ENCODE measurements at places on chromosomes 6 and 20.

DNA sequence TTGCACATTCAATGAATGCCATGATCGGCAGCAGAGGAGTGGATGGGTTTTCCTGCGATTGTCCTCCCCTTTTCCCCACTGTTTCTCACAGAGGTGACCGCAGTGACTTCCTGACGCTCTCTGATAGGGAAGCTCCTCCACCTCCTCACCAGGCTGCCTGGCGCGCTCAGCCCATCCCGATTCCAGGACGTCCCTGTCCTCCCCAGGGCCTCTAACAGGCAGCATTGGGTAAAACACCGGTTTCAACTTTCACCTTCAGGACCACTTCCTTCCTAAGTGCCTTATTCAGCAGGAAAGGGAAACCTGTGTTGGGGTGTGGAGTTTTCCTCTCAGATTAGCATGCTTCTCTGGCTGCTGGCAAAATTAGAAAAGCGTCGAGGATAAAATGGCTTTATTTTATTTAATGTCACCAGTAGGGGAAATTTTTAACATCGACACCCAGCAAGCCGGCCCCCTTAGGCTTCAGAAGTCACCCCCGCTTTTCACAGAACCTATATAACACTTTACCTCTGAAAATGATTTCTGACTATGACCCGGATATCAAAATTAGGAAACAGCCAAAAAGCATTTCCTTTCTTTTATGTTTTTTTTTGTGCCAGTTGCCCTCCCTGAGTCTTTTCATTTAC, 570.4 kb upstream of the GJE1 start:
- DNase-seq = no peak

DNA sequence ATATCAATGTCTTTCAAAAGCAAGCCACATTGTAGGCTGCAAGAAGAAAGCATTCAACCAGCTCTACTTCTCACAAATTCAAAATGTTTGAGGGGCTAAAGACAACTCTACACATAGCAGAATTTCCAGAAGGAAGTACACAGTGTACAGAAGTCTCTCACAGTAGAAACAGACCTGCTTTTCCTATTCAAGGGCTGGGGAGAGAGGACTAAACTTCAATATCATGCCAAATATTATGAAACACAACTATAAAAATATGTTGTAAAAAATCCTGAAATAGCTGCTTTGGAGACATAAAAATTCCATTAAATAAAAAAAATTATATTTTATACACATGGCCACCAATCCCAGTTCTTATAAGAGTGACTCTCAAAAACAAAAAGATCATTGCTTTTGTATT, 70.8 kb upstream of the IPCEF1 start:
- no peak for DNase-seq

- DNase-seq = no peak
Measured at GRCh38 chr6:31734247-31734820, 2.0 kb downstream of the CLIC1 start.

- DNase-seq = no peak
Measured at GRCh38 chr6:45086360-45087084, 241.6 kb upstream of the RUNX2 start.

DNA sequence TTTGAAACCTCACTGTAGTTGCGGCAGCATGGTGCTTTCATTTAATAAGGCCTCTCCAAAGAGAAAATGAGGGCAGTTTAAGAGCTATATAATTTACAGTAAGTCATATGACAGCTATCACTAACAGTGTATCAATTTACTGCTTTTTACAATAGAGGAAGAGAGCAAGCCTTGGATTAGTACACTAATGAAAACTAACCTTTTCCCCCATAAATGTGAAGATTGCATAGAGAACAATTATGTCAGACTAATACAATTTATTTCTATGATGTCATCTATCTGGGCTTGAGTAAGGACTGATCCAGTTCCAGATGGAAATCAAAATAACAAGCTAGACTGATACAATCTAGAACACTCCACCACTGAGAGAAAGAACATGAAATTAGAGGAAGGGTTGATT, 78.1 kb upstream of the FAM83B start:
- DNase-seq = no peak

Measured in GM10248 (cell line).